Cortex of kidney (tissue), 1 donor: ENCODE measurements at places on chromosomes 2 and 18.

DNA sequence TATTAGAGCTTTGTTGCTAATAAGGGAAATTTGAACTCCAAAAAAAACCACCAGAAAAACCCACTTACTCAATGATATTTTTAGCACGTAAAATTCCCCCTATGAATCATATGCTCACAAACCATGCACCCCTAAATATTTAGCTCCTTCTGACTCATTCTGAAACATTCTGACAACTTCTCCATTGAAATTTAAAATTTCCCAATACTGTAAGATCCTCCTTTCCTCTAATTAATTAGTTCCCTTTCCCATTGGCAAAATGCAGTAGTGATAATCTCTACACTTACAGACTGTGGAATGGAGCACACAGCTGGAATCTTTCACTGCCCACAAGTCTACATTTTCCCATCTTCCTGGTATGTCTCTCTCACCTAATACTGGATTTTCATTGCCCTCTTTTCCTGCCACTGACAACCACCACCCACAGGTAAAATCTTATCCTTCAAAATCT lies 215.8 kb upstream of the ACVR2A start:
- DNase-seq, result no peak

- DNase-seq, result no peak
Observed at GRCh38 chr2:71933467-71934319, 214.0 kb downstream of the CYP26B1 start.

DNA sequence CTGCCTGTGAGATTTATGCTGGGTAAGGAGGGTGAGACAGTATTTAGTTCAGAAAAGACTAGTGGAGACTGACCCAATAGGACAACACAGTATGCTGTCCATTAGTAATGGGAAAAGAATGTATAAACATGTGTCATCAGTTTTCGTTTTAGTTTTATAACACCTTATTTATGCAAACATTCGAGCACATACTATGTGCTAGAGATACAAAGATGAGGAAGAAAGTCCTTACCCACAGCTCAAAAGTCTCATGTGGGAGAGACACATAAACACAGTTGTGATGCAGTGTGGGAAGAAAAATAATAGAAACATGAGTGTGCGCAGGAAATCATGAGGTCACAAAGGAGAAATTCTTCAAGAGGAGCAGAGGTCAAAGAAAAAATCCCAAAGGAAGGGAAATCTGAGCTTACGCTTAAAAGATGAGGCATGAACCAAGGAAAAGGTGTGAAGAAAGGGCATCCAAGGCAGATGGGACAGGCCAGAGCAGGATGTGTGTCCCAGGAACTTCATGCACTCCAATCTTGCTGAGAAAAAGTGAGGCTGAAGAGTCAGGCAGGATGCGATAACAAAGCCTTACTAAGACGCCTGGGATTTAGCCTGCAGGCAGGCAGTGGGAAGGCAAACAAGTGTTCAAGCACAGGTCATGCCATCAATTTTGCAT lies 8.1 kb downstream of the METTL21A start:
- DNase-seq, result no peak

- no peak for DNase-seq
Observed at GRCh38 chr2:172446474-172447063, 19.2 kb downstream of the ITGA6 start.

- no peak for DNase-seq
Observed at GRCh38 chr18:35917043-35917442, 55.4 kb upstream of the RMP24 start.

GRCh38 chr2:17000184-17000482 lies 334.5 kb upstream of the CYRIA start:
- DNase-seq, result no peak
